ENCODE measurements at places on chromosomes 12 and 14. TPM values are rescaled to one million over a fixed set of nuclear protein-coding genes. Genes with fewer than 3 reads are reported as not detected.

The CD163L1 gene
- not detected for total RNA-seq

The PRKAG1 gene
- total RNA-seq, result 115 TPM

The PTGES3 gene
- 89.1 TPM for total RNA-seq

The CMA1 gene
- not detected for total RNA-seq

The RHOJ gene
- total RNA-seq, result 3.0 TPM

The EXOC3L4 gene
- not detected for total RNA-seq

The POTEG gene
- total RNA-seq, result 0.35 TPM

The CLEC2B gene
- total RNA-seq, result 13.0 TPM

The MIPOL1 gene
- total RNA-seq, result 3.7 TPM

The KCNC2 gene
- total RNA-seq, result not detected

DNA sequence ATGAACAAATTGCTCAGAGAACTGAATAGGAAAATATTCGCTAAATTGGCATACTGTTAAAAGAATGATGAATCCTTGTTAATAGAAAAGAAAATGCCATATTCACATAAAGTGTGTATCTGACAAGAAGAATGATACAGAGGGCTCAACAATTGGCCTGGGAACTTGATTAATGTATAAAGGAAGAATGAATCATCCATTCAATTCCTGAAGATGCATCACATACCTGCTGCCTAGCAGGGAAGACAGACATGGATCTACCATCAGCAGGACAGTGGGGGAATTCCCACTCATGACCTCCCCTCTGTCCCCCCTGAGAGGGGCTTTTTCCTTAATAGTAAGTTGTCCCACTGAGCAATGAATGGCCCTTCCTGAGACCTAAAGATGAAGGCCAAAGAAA lies 13.5 kb downstream of the PTPN21 start:
- no peak for DNase-seq

DNA sequence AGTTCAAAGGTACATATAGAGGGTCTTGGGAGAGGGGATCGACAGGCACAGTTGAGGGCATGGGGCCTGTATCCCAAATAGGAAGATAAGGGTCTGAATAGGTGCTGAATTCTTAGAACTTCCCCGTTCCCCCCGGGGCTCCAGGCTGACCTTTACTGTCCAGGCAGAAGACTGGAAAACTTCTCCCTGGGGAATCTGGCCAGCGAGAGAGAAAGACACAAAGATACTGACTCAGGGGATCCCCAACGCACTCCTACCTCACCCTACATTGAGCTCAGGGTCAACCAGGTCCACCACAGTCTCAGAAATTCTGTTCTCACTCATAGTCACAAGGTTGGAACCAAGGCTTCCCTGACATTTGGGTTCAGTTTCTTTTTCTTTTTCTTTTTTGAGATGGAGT lies 46.2 kb downstream of the ACACB start:
- DNase-seq, result peak; percentile 45

DNA sequence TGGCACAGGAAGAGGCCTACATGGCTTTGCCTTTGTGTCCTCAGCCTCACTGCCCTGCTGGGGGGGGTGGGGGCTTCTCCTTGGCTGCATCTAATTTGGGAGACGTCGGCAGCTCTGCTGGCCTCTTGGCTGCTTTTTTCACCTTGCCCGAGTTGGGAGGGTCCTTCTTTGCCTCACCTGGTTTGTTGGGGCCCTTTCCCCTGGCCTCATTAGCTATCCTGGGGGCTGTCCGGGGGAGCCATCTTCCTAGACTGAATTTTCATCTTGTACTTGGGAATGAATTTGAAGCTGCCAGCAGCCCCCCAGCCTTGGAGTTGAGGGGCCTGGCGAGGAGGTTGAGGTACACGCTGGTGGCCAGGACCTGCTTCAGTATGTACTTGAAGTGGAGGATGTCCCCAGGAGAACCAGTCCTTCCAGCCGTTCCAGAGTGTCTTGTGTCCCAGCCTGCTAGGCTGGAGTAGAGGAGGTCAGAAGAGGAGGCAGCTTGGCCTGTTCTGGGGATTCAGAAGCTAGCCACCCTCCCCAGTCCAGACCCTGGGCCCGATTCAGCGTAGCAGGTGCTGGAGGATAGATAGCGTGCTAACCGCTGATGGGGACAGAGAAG lies 70.7 kb upstream of the VASH1 start:
- no peak for DNase-seq

GRCh38 chr14:72521045-72521444 lies 372.9 kb downstream of the DPF3 start:
- DNase-seq, result no peak

GRCh38 chr12:66035288-66035966 lies 95.1 kb downstream of the LLPH start:
- DNase-seq, result peak; percentile 79

GRCh38 chr14:59032826-59033225 lies 155.6 kb upstream of the DAAM1 start:
- no peak for DNase-seq

DNA sequence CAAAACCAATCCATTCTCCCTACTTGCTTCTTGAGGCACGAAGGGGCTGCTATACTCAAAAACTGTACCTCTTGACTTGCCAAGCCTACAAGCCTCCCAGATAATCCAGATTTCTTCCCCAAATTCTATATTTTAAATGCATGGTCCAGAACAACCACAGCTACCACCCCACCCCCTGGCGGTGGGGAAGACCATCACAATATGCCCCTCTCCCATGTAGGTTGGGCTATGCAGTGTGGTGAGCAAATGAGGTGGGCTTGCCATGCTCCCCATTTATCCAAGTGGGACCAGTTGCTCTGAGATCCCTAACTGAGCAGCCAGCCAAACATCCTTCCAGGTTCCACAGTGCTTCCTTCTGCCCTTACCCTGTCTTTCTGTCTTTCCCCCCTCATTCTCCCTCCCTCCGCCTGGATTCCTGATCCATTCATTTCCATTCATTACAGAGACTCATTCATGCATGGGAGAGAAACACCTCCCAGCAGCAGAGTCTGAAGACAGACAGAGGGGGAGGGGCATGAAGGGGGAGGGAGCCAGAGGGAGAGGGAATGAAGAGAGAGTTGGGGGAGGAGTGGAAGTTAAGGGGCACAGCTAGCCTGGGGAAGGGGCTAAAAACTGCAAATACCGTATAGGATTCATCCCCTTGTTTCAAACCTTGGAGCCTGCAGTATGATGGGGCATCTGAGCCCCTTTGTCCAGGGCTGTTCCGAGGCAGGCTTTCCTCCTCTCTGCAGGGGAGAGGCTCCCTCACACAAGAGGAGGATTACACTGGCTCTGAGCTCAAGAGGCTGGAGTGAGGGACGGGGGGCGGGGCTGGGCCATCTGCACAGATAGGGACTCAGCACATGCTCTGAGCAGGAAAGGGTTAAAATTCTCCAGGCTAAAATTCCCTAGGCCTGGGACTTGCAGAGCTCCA lies 4.4 kb downstream of the ZNF219 start:
- DNase-seq, result peak; percentile 57

DNA sequence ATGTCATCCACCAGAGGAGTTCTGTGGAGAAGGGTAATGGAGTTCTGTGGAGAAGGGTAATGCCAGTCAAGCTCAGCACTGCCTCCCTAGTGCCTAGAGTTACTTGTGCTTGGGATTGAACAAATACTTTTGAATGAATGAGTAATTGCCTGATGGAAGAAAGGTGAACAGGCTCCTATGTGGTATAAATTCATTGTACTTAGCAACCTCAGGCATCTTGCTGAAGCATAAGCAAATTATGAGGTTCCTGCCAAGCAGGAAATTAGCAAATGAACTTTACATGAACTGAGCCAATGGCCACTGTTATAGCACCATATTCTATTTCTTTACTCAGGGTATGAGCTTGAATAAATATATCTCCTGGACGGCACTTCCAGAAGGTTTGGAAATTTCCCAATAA lies 1047.2 kb downstream of the SLC6A15 start:
- DNase-seq, result no peak

- no peak for DNase-seq
Measured at GRCh38 chr14:99507860-99508640, 26.8 kb downstream of the CCNK start.

GRCh38 chr12:4287325-4288211 lies 14.0 kb downstream of the CCND2 start:
- no peak for DNase-seq

GRCh38 chr12:122533856-122534255 lies 6.8 kb downstream of the KNTC1 start:
- DNase-seq, result no peak

- DNase-seq, result no peak
Measured at GRCh38 chr12:75913502-75914351, 117.8 kb downstream of the PHLDA1 start.

DNA sequence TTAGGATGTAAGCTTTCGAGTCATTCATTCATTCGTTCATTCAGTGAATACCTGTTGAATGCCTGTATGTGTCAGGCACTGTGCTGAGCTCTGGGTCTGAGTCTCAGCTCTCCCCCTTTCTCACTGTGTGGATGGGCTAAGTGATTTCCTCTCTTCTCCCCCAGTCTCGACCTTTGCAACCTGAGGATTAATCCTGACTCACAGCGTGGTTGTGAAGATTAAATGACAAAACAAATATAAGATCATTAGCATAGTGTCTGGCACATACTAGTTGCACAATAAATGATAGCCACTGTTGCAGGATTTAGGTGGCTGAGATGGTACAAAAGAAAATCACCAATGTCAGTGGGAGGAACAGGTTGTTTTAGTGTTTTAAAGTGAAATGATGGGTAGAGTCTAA lies 136.7 kb downstream of the GPR135 start:
- no peak for DNase-seq

GRCh38 chr12:6235499-6235898 lies 35.3 kb downstream of the CD9 start:
- no peak for DNase-seq

GRCh38 chr12:38392554-38393144 lies 76.1 kb downstream of the ALG10B start:
- no peak for DNase-seq

- no peak for DNase-seq
Measured at GRCh38 chr12:1808036-1808797, 12.1 kb upstream of the LRTM2 start.

DNA sequence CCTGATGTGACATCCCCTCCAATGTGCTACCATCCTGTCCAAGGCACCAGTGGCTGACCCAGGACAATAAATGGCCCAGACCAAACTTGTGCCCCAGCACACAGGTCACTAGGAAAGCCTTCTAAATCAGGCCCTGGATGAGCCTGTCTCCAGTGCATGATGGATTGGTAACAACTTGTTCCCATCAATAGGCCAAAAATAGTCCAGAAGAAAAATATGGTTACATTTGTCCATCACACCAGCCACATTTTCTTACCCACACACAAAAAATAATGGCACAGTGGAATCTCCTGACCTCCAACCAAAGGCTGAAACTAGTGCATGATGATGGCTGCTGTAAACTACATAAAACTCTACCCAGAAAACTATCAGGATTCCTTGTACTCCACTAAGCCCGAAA lies 228.4 kb downstream of the SPTSSA start:
- DNase-seq, result no peak

- DNase-seq, result peak; percentile 64
Measured at GRCh38 chr14:85535991-85536832, 6.3 kb downstream of the FLRT2 start.

DNA sequence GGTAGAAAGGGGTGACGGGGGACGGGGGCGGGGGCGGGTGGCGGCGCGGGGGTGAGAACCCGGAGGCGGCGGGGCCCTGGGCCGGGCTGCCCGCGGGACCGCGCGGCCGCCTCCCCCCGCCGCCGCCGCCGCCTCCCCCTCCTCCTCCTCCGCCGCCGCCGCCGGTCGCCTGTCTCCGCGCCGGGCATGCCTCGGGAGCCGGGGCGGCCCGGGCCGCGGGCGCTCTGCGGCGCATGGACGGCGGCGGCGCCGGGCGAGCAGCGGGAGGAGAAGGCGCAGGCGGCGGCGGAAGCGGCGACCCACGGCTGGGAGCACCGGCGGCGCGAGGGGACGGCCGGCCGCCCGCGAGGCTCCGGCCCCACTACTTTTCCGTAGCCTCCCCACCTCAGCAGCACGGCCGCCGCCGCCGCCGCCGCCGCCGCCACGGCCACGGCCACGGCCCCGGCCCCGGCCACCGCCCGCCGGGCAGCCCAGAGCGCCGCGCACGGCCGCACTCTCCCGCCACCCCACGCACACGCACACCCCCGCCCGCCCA lies at the start of gene NPAS3:
TSS of gene NPAS3 (plus strand) at position 161 of the 535 bp plus-strand sequence.
- DNase-seq, result no peak

DNA sequence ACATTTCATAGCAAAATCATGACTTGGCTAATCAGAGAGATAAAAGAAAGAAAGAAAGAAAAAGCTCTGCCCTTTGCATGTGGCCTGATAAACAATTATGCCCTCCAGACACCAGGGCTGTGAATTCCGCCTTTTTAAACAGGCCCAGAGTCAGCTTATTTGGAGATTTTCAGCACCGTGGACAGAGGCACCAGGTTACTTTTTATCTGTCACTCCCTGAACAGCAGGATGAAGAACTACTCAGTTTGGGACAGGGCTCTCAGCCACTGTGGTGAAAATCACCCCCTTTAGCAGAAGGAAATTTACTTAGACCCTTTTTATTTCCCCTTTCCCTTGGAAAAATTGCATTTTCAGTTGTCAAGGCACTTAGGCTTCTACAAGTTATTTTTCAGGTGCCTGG lies 359.9 kb downstream of the NRXN3 start:
- DNase-seq, result peak; percentile 4

- DNase-seq, result no peak
Measured at GRCh38 chr12:42846782-42847181, 257.2 kb upstream of the PRICKLE1 start.

GRCh38 chr12:85277191-85277590 lies 2.8 kb upstream of the ALX1 start:
- DNase-seq, result no peak

GRCh38 chr12:13204428-13204827 lies 7.9 kb downstream of the EMP1 start:
- DNase-seq, result peak; percentile 60

- DNase-seq, result peak; percentile 75
Measured at GRCh38 chr12:49296836-49297694, 2.1 kb downstream of the PRPH start.

DNA sequence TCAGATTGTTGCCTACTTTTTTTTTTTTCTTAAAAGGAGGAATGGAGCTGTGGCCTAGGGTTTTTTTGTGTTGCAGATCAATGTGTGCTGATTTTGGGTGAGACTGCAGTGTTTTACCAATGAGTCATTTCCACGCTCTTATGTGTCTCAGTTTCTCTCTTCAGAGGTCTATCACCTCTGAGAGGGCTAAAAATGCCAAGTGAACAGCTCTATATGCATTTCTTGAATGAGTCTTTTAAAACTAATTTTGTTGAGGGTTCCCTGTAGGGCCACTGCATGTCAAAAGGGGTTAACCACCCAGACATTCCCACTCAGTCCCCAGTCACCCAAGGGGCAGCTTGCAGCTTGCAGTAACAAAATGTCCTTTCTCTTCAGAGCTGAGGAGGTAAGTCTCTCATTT lies 24.3 kb upstream of the GLIPR1L2 start:
- no peak for DNase-seq

All from SK-MEL-5 (cell line).